ENCODE measurements at places on chromosomes 13 and 19.

DNA sequence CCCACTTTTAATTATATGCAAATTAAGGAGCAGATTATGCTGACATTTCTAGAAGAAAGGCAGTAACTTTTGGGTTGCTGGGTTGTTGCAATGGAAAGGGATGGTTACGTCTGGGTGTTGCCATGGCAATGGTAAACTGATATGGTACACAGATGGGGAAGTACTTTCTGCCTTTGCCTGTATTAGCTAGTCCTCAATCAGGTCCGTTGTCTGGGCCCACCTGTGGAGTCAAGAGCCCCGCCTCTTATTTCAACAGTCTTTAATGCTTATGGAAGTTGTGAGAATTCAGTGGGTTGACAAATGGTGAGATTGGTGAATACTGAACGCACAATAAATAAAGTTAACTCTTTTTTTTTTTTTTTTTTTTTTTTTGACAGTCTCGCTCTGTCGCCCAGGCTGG lies 30.6 kb upstream of the DPP9 start:
- H3K4me1 ChIP-seq: peaks cover 1% of the 10 kb centered on the region
- H3K27me3 ChIP-seq: peaks cover 9% of the 10 kb centered on the region
- DNase-seq: no peak
- H3K4me3 ChIP-seq: no peak overlapping the region
- H3K27ac ChIP-seq: no peak overlapping the region

DNA sequence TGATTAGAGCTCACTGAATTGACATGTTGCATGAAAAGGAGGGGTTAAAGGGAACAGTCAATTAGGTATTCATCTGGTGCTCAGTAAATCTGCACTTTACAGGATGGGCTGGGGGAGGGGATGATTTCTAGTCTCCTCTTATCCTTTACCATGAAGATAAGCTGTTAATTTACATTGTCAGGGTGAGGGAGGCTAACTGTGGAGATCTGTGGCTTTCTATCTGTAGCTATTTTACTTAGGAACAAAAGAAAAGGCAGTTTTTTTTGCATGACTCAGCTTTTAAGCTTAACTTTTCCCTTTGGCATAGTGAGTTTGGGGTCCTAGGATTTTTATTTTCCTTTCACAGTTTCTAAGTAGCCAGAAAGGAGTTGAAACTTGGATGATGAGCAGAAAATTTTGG lies 253.3 kb downstream of the LMO7 start:
- no peak for DNase-seq
- H3K27ac ChIP-seq: no peak overlapping the region
- H3K4me3 ChIP-seq: no peak overlapping the region
- no peaks in the 10 kb centered on the region for H3K27me3 ChIP-seq
- no peaks in the 10 kb centered on the region for H3K4me1 ChIP-seq

DNA sequence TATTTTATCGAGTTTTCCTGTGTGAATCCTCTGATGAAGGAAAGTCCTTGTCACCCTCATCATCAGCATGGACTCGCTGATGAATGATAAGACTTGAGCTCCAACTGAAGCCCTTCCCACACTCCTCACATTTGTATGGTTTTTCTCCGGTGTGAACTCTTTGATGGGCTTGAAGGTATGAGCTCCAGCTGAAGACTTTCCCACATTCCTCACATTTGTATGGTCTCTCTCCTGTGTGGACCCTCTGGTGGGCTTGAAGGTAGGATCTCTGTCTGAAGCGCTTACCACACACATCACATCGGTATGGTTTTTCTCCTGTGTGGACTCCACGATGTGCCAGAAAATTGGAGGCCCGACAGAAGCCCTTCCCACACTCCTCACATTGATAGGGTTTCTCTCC lies 21.7 kb downstream of the ZNF45 start:
- no peaks in the 10 kb centered on the region for H3K4me1 ChIP-seq
- no peaks in the 10 kb centered on the region for H3K27me3 ChIP-seq
- H3K27ac ChIP-seq: no peak overlapping the region
- H3K36me3 ChIP-seq: peaks cover 44% of the 10 kb centered on the region

DNA sequence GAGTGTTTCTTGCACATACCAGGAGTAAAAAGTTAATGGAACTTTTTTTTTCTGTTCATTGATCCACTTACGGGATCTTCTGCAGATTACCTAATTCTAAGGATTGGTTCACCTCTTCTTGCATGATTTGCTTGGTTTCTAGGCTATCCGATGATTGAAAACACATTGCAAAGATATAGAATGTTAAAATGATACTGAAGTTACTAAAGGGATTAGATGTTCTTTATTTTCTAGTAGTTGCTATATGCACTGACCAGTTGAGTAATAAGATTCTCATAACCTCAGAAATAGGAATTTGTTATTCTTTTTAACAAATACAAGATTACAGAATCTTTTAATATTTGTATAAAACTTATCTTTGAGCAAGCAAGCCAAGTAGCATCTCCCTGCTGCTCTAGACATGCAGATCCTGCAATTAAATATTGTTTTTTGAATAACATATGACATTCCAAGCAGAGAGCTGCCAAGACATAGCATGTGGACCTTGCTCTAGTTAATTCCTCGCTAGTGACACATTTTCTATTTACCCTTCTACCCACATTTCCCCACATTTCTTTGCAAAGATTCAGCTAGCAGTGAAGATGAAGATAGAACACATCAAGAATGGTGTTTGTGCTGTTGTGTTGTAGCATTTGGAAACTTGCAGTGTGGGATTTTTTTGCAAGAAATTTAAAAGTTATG lies 51.7 kb upstream of the RNF113B start:
- H3K4me3 ChIP-seq: no peak overlapping the region
- H3K27me3 ChIP-seq: no peaks in the 10 kb centered on the region
- no peaks in the 10 kb centered on the region for H3K4me1 ChIP-seq
- no peak for DNase-seq

GRCh38 chr13:35764326-35765015 lies 288.0 kb upstream of the MAB21L1 start:
- H3K4me3 ChIP-seq: no peak overlapping the region
- no peaks in the 10 kb centered on the region for H3K27me3 ChIP-seq
- no peak for DNase-seq
- no peaks in the 10 kb centered on the region for H3K4me1 ChIP-seq
- no peak overlapping the region for H3K27ac ChIP-seq

DNA sequence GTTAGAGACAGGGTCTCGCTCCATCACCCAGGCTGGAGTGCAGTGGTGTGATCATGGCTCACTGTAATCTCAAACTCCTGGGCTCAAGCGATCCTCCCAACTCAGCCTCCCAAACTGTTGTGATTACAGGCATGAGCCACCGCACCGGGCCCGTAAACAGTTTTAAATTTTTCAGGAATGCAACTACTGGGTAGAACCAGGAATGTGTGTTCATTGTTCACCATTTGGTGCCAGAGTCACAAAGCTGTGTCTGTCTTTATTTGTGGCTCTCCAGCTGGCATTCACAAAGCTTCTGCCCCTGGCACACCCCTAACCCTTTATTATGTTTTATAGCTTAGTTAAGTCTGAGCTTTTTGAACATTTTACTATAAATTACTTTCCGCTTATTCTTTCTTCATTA lies 19.8 kb upstream of the ACP7 start:
- no peaks in the 10 kb centered on the region for H3K36me3 ChIP-seq
- H3K4me1 ChIP-seq: peaks cover 6% of the 10 kb centered on the region
- DNase-seq: no peak
- no peaks in the 10 kb centered on the region for H3K27me3 ChIP-seq
